Glomerular endothelial cell (primary cell): ENCODE measurements at places on chromosomes 4 and X. TPM values are rescaled to one million over a fixed set of nuclear protein-coding genes. Genes with fewer than 3 reads are reported as not detected.

DNA sequence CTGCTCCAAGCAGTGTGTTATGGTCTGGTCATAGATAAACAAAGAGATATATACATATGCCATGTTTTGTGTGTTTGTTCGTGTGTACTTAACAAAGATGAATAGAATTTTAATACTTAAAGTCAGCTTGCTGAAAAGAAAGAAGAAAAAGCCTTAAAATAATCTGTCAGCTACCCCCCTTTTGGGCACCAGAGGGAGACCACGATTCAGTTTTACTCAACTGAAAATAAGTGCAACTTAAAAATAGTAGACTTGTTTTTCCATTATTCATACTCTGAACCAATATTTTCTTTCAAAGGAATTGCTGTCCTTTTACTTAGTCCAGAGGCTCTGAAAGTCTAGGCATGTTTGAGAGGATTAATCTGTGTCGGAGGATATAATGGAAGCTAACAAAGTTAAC, 181.7 kb upstream of the AGTR2 start:
- no peak for DNase-seq

Gene NXF2B
- total RNA-seq = not detected in 2 replicates

DNA sequence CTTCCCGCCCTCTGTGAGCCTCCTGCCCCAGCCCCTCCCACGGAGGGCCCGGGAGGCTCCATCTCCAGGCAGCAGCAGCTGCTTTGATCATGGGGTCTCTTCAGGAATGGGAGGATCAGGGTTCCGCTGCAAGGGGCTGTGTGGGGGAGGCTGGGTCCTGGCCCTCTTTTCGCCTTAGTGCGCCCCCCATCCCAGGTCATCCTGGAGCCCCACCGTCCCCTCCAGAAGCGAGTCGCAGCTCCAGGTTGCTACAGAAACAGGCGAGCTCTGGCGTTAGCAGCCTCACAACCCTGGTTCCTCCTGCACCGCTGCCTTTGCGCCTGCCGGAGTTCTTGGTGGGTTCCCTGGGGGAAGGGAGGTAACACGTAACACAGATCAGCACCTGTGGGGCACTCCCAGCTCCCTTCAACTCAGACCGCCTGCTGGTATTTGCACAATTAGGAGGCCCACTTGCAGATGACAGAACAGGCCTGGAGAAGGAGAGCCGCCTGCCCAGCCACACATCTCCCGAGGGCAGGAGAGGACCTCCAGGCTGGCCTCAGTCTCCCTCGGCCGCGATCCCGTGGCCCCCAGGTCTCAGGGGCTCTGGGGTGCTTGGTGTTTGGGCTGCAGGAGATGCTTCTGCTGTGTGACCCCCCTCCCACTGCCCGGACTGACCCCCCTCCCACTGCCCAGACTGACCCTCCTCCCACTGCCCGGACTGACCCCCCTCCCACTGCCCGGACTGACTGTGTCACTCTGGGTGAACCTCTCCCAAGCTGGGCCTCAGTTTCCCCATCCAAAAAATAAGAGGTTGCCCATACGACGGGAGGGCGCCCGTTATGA, 64.2 kb upstream of the ADRA2C start:
- DNase-seq = no peak

GRCh38 chrX:108199691-108200090, 108.1 kb downstream of the ATG4A start:
- DNase-seq = no peak

- DNase-seq = no peak
Measured at GRCh38 chrX:2712890-2713840, 22.1 kb downstream of the CD99 start.

GRCh38 chrX:81377329-81377728, 175.4 kb downstream of the SH3BGRL start:
- DNase-seq = no peak

DNA sequence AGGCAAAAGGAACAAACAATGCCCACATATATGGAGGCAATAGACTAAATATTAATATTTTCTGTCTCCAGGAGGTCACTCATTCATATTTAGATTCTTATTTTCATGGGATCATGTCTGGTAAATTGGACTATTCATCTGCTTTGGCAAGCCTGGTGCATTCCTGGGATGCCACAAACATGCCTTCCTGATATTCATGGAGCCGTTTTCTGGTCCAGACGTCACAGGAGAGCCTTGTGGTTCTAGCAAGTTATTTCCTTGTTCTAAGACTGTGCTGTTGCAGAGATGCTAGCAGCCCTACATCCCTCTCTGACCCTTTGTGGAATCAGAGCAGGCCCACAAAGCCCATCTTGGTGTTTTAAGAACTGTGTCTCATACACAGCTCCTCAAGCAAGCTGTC, 16.1 kb upstream of the EXOSC9 start:
- peak; percentile 61 for DNase-seq

Gene MAOB
- total RNA-seq = 0.12 and 0.19 TPM in 2 replicates

Gene RNF175
- not detected in 2 replicates for total RNA-seq

DNA sequence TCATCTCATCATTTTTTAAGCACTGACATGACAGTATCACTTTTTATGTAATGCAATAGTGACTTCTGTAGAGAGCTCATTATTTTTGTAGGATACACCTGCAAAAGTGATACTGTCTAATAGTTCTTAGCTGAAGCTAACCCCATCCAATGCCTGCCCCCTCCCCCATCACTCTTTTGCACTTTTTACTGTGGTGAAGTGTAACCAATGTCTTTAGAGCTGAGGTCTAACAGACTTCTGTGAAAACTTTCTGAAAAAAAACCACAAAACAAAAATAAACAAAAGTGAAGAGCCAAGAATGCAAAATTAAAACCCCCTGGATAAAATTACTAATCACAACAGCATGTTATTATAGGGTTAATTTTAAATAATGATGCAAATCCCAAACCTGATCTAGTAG, 301.1 kb downstream of the ANK2 start:
- no peak for DNase-seq

Gene REST
- total RNA-seq = 40.6 and 47.9 TPM in 2 replicates

DNA sequence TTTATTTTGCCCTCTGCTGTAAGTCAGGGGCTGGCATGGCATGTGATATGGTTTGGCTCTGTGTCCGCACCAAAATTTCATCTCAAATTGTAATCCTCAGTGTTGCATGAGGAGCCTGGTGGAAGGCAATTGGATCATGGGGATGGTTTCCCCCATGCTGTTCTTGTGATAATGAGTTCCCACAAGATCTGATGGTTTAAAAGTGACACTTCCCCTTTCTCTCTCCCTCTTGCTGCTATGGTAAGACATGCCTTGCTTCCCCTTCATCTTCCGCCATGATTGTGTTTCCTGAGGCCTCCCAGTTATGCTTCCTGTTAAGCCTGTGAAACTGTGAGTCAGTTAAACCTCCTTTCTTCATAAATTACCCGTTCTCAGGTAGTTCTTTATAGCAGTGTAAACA, 72.0 kb upstream of the MSX1 start:
- DNase-seq = no peak

- no peak for DNase-seq
Measured at GRCh38 chrX:145524931-145525330, 277.6 kb downstream of the SPANXN1 start.

Gene USP17L18
- total RNA-seq = not detected in 2 replicates

DNA sequence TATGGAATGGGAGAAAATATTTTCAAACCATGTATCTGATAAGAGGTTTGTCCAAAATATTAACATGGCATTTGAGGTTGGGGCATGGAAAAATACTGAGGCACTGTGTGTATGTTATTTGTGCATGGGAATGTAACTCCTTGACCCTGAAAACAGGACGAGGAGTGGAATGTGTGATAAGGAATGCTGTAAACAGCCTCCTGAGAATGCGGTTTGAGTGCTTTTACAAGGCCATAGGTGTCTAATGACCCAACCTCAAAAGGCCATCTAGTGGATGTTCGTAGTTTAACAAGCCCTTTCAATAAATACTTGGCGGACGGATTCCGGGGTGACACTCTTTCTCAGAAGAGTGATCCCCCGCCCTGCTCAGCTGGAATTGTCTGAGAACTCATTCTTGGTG, 162.9 kb upstream of the USP9X start:
- DNase-seq = peak; percentile 70

Gene PGM2
- 32.1 and 49.3 TPM in 2 replicates for total RNA-seq

DNA sequence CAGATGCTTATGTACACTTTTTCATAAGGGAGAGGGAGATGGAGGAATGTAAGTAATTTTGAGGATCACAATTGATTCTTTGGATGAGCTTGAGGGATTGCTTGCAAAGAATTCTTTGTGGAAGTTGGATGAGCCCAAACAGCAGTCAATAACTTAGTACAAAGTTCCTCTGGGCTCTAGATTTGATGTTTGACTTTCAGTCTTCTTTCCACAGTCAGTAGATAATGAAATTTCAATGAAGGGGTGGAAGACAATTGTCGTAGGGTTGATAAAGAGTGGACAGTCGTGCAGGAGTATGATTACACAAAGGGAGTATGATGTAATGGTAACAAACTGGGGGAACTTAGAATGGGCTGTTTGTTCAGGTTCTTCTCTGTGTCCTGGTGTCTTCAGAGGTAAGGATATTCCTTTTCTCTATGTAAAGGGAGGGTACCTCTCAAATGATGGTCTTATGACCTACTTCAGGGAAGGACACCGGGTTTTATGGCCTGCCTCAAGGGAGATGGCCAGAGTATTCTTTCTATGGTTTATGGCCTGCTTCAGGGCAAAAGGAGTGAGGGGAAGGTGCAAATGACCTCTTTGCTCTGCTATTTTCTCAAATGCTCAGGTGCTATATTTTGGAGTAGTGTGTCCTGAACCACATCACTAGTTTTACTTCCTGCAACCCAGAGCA, 1.7 kb upstream of the ABRAXAS1 start:
- DNase-seq = no peak

Gene DIPK2B
- total RNA-seq = 266 and 268 TPM in 2 replicates

Gene PITX2
- not detected in 2 replicates for total RNA-seq

DNA sequence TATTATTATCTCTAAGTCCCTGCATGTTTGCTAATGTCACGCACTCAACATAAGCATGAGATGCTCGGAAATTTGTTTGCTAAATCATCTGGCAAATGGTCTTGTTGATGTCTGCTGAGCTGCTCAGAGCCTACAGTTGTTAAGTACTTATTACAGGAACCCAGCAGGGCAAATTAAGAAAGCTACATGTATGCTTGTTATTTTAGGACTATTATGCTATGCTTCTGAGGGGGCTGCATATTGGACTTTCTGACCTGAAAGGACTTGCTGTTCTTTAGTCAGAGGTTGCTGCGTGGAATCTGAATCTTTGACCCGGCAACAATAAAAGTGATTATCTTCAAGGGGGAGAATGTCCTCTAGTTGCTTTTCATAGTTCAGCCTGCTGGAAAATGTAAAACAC, 36.3 kb upstream of the TENM3 start:
- no peak for DNase-seq

Gene UCP1
- total RNA-seq = not detected in 2 replicates

Gene RAB41
- total RNA-seq = not detected in 2 replicates
